ENCODE measurements at places on chromosomes 11 and 22.

DNA sequence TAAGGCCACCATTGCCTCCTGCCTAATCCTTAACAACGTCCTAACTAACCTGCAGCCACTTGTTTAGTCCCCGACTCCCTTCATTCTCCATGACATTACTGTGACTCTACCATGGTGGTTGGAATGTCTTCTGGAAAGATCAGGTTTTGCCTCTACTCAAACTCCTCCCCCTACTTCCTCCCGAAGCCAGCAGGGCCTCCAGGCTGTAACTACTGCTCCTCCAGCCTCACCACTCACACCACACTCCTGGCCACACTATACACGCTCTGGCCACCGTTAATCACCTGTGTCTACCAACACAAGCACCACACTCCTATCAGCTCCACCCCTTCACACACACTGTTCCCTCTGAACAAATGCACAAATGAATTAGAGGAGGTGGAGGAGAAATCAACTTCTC, 69.2 kb downstream of the PACSIN2 start:
- DNase-seq: no peak

- DNase-seq: no peak
These were observed 385.6 kb upstream of the LRRC4C start for GRCh38 chr11:41845066-41845465.

DNA sequence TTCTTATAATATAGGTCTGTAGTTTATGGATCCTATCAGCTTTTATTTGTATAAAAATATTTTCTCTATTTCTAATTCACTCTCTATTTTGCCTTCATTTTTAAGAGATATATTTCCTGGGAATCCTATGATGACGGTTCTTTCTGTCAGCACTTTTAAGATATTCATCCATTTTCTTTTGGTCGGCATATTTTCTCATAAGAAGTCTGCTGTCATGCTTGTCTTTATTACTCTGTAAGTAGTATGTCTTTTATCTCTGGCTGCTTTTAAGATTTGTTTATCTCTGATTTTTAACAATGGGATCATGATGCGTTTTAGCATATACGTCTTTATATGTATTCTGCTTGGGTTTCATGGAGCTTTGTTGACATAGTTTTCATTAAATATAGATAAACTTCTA, 175.5 kb downstream of the SNX19 start:
- no peak for DNase-seq

GRCh38 chr11:65435411-65435931, 12.9 kb downstream of the NEAT1 start:
- DNase-seq: no peak

DNA sequence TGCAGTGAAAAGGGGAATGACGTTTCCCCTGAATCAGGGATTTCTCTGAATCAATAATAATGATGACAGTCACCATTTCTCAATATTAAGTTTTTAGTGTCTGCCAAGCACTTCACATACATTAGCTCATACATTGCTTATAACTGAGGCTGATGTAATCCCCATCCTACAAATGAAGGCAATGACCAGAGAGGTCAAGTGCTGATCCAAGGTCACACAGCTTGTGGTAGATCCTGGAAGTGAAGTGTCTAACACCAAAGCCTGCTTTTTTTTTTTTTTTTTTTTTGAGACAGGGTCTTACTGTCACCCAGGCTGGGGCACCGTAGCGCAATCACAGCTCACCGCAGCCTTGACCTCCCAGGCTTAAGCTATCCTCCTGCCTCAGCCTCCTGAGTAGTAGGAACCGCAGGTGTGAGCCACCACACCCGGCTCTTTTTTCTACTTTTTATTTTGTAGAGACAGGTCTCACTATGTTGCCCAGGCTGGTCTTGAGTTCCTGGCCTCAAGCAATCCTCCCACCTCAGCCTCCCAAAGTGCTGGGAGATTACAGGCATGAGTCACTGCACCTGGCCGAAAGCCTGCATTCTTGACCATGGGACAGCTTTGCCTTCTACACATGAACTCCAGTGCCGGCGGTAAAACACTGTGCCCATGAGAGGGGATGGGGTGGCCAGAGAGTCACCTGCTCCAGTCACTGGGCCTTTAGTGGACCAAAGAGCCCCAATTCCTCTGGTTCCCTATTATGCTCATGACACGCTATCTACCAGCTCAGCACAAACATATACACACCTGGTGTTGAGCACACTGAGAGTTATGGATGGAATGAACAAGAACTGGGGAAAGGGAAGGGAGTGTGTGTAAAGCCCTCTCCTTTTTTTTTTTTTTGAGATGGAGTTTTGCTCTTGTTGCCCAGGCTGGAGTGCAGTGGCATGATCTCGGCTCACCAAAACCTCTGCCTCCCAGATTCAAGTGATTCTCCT, 17.4 kb downstream of the ARHGAP1 start:
- no peak for DNase-seq

DNA sequence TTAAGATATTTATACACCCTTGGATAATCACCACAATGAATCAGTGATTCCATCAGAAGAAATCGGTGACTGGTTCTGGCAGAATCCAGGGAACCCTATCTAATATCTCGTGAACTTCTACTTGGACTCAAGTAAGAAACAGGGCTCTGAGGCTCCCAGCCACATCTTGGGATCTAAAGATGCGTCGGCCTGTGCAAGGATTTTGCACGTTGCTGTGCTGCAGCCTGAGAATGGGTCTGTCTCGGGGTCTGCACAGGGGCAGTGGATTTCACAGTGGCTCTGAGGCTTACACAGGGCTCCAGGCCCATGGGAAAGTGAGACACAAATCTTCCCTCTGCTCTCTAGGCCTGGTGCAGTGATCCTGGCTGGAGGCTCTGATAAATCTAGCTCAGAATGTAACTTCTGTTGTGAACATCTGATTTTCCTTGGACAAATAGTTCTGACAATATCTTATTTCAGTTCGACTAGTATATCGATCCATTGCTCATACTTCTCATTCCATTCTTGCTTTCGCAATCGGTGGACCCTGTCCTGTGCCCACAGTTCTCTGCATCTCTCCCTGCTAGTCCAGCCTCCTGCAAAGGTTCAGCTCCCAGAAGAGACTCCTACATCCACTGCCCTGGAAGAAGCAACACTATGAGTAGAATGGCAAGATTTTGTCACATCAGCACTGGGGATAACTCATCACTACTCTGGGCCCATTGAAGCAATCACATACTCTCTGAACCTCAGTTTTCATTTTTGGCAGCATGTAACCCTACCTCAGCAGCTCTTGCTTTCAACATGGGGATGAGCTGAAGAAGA, 105.5 kb upstream of the TOP3B start:
- DNase-seq: no peak

- DNase-seq: peak; percentile 72
These were observed 16.6 kb downstream of the CRELD2 start for GRCh38 chr22:49934891-49935557.

DNA sequence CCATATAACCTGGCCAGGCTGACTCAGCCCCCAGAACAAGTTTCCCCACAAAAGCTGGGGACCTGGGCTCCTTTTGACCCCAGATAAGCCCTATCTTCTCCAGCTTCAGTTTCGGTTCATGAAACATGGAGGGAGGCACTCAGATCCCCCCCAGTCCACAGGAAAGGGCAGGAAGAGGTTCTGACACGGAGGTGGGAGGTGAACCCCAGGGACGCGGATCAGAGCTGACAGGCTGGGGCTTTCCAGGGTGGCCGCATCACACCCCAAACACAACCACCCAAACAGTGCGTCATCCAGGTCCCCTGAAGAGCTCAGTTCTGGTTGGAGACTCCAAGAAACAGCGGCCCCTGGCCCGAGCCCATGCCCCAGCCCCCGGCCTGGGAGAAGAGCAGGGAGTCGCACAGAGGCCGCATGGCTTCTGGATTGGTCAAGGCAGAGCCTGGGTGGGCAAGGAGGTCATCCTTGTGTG, 44.3 kb upstream of the A4GALT start:
- no peak for DNase-seq

DNA sequence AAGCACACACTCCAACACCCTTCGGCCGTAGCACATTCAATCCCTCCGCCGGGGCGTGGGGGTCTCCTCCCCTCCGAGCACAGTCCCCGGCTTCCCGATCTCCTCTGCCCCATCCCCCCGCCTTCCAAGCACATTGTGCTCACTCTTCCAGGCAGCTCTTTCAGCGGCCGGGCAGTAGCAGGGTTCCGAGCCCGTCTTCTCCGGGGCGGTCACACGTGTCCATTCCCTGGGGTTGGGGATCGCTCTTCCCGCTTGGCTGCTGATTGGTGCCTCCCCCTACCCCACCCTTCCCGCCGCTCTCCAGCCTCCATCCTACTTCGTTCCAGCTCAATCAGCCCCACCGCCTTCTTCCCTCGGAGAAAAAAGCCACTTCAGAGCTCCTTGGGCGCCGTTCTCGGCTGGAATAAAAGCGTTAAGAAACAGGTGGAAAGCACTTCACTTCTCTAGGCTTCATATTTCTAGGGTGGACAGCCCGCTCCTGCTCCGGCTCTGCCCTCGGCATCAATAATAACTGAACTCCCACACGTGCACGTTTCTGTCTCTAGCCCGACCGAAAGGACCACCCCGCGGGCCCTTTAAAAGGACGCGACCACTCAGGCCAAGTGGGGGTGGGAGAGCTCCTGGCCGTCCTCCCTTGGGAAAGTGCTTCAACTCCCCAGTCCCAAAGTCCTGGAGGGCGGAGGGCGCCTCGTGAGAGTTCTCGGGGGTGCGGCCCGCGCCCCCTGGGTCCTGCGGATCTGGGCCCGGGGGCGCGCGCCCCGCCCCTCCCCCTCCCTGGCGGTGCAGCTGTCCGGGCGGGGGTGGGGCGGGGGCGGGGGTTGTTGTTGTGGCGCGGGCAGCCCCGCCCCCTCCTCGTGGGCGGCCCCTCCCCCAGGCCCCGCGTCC, 464 bp upstream of the CECR2 start:
- DNase-seq: peak; percentile 71

DNA sequence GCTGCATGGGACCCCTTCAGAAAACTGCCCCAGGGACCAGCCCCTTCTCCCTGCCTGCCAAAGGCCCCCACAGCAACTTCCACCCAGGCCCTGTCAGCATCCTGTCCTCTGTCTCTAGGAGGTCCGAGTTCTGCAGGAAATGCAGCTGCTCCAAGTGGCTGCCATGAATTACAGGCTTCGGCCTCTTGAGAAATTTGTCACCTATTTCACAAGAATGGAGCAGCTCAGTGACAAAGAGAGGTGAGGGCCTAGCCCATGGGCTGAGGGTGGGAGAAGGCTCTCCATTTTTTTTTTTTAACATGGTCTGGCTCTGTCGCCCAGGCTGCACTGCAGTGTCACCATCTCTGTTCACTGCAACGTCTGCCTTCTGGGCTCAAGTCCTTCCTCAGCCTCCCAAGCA, 7.3 kb downstream of the RGL4 start:
- DNase-seq: no peak

GRCh38 chr22:37457093-37457893, 28.9 kb downstream of the MFNG start:
- peak; percentile 21 for DNase-seq

DNA sequence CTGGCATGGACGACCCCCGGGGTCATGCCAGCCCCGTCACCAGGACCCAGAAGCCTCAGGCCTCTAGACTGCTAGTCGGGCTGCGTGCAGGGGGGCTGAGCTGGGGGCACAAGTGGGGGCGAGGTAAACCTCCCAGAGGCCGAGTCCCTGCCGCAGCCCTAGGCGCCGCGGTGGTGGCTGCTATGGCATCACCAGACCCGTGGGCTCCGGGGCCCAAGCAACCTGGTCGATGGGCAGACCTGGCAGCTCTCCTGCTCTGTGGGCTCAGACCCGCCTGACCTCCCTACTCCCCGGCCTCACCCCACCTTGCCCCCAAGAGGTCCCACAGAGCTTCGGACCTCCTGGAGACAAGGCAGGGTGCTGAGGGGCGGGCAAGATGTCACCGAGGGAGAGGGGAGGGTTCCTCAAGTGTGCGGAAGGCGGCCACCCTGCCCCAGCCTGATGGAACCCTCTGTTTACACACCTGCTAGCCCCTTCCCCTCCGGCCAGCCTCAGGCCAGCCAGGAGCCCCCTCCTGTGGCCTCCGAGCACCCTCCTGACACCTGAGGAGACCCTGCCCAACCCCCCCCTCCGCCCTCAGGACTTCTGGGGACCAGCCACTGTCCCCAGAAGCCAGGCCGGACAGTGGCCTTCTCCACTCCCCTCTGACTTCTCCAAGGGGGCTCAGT, 9.4 kb downstream of the IGF2 start:
- DNase-seq: no peak

DNA sequence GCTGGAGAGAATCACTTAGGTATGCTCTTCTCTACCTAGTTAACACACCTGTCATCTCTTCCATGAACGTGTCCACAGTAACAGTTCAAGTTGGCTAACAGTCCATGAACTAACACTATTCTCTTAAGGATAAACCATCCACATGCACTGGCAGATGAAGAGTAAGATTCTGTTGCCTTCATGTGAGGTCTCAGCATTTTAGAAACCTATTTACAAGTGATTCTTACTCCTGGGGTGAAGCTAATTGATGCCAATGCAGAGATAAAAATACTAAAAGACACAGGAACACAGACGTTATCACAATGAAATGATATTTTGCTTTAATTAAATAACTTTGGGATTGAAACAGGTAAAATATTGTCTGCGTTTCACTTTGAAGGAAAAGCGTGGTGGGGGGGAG, 1.3 kb downstream of the LRRC4C start:
- DNase-seq: no peak

GRCh38 chr22:44707752-44708151, 5.7 kb downstream of the PRR5 start:
- no peak for DNase-seq

DNA sequence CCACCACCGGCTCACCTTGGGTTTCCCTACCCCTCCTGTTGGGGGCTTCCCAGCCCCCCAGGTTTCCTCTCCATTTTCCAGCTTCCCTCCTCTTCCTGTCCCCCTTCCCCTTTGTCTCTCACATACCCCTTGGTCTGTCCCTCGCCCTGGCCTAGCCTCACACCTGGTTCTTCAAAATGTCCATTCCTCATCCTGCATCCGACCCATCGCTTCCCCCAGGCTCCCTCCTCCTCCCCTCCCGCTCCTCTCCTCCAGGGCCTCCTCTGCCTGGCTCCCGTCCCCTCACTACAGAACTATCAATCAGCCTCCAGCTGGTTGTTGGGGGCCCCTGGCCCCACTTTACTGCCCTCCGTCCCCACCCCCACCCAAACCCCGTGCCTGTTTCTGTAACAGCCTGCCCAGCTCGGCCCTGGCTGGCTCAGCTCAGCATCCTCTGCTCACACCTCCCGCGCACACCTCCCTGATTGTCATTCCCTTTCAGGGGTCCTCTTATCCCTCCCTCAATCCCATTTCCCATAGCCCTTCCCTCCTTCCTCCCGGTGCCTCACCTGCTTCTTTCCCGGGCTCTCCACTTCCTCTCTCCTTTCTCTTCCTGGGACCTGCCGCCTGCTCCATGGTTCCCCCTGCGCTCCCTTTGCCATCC, 1.2 kb downstream of the CNIH2 start:
- no peak for DNase-seq

All from hypothalamus (tissue), 51 donors.